LoVo (cell line): ENCODE measurements at places on chromosomes 1 and 21.

GRCh38 chr1:154431586-154432373, 26.6 kb downstream of the IL6R start:
- DNase-seq = no peak

DNA sequence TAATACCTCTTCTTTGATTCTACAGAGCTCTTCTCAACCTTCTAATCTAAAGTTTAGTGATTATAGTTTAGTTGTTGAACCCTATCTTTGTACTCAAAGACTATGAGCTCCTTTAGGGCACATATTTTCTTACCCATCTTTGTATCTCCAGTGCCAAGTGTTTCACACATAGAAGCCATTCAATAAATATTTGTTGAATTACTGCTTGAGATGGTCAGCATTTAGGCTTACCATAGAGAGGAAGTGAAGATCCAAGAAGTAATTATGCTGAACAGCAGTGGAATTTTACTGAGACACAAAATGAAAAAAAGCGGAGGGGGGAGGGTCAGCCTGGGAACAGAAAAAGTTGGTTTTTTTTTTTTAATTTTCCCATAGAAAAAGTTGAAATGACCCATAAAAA, 21.9 kb downstream of the PIK3R3 start:
- DNase-seq = no peak

DNA sequence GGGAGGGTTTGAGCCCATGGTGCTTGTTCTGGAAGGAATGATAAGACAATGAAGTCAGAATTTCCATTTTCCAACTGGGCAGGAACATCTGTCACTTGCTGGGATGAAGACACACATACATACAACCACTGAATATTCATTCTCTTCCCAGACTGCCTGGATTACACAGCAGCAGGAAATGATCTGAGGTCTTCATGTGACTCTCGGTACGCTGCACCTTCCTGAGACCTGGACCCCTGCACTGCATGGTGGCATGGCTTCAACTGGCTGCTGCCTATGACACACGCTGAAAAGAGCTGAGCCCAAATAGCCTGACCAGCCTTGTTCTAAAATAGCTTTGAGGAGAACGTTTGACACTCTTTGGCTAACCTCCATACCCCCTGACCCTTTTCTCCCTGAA, 150.6 kb downstream of the GABPA start:
- no peak for DNase-seq

GRCh38 chr21:32256873-32257620, 21.8 kb downstream of the MIS18A start:
- peak; percentile 59 for DNase-seq

DNA sequence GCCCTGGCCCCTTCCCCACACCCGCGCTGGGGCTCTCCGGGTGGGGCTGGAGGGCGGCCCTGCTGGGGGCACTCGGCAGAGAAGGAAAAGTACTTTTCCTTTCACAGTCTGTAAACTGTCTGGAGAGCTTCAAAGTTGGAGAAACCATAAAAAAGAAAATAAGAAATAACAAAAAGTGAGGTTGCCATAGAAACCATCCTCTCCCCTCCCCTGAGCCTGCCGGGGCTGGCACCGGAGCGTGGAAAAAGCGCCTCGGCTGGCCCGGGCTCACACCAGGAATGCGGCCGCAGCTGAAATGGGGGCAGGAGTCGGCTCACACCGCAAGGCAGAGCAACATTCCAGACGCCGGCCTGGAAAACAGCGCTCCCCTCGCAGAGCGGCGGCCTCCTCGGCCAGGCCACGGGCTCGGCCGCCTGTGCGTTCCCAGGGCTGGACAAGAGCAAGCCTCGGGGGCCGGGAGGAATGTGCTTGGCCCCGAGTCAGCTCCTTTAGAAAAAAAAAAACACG, 69.2 kb downstream of the MORN1 start:
- no peak for DNase-seq

DNA sequence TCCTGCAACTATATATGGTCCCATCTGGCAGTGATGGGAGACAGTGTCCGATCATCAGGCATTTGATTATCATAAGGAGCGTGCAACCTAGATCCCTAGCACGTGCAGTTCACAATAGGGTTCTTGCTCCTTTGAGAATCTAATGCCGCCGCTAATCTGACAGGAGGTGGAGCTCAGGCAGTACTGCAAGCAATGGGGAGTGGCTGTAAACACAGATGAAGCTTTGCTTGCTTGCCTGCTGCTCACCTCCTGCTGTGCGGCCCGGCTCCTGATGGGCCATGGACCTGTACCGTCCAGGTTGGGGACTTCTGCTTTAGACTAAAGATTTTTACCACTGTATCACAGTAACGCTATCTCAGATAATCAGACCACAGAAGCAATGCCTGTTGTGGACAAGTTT, 63.8 kb downstream of the TGFB2 start:
- DNase-seq = no peak
